ENCODE measurements at places on chromosomes 11 and 22.

DNA sequence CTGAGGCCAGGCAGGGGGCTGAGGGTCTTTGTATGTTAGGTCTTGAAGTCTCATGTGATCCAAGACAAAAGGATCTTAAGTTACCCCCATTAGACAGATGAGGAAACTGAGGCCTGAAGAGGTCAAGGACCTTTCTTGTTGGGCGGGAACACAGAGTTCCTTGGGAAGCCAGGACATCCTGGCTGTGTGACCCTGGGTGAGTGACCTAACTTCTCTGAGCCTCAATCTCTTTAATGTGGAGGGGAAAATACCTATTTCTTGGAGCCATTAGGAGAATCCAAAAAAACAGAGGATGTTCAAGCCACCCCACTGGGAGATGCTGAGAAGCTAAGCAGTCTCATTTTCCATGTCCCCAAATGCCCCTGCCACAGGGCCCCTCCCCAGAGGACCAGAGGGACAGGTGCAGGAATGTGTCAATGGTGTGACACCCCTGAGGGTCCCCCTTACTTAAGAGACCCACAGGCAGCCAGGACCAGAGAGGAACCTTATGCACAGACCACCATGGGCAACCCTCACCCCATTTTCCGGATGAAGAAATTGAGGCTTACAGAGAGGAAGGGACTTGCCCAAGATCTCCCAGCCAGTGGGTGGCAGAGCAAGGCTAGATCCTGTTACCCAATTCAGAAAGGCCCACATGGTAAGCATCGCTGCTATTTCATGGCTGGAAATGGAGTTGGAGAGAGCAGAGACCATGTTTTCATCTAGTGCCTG, 8.0 kb downstream of the RAC2 start:
- DNase-seq, result no peak

DNA sequence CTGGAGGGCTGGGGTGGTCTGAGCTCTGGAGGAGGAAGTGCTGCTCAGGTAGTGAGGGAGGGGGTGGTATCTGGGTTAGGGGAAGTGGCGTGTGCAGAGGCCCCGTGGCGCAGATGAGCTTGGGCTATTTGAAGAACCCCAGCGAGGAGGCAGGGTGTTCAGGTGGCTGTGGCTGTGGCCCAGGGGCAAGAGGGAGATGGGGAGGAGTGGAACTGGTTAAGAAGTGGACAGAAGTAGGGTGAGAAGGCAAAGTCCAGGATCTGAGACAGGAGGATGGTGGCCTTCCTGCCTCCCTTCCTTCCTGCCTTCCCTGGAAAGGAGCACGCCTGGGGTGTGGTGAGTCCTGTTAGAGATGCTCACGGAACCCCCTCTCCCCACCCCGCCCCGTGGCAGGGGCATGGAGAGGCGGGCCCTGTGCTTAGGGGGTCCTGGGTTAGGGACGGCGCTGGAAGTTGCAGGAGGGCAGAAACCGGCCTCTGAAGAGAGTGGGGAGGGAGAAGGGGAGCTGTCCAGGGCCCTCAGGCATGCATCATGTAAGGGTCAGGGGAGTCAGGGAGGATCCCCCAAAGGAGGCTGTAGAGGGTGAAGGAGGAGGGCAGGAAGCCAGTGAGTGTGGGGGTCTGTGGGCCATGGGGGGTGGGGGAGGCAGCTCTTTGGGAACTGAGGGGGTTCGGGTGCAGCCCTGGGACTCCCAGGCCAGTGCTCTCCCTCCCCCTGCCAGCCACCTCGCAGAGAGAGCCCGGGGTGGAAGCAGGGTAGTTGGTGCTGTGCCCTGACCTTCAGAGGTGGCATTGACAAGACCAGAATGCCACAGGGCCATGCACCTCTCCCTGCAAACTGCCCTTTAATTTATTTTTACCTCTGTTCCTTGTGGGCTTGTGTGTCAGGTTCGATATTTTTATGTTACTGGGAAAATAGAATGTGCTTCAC, 63.7 kb upstream of the PARVG start:
- no peak for DNase-seq

GRCh38 chr11:72805216-72805615, 9.0 kb upstream of the ATG16L2 start:
- no peak for DNase-seq

DNA sequence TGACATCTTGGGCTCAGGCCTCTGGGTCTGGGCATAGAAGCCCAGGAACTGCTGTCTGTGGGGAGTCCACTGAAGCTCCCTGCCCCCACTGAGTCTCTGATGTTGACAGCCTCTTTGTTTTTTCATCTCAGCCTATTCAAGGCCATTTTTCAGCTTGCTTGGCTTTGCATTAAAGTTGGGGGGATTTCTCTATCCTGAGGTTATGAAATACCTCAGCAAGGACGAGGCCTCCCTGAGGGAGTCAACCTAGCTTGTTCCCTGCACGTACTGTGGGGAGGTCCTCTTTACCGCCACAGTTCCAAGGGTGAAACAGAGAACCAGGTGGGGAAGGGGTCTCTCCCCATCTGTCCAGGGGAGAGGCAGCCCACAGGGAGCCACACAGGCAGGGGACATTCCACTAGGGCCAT, 8.4 kb downstream of the KCNQ1OT1 start:
- DNase-seq, result no peak

GRCh38 chr11:128157423-128158298, 429.7 kb downstream of the ETS1 start:
- DNase-seq, result peak; percentile 80

GRCh38 chr11:27410272-27410671, 47.3 kb upstream of the CCDC34 start:
- DNase-seq, result peak; percentile 15
